GM23248 (cell line): ENCODE measurements at places on chromosomes 16 and 17. TPM values are rescaled to one million over a fixed set of nuclear protein-coding genes. Genes with fewer than 3 reads are reported as not detected.

- H3K27ac ChIP-seq = peak overlapping the region; percentile 99
- peak overlapping the region; percentile 7; the same call in 1 of the 2 replicates for H3K4me3 ChIP-seq
- peak; percentile 99 for DNase-seq
- no peaks in the 10 kb centered on the region for H3K27me3 ChIP-seq
- peaks cover 66% of the 10 kb centered on the region for H3K4me1 ChIP-seq
These were observed 6.3 kb downstream of the BCAR1 start for GRCh38 chr16:75244844-75245758.

Gene RILP
- total RNA-seq = 6.4 and 27.6 TPM in 2 replicates

Gene THAP11
- total RNA-seq = 27.9 and 37.9 TPM in 2 replicates

DNA sequence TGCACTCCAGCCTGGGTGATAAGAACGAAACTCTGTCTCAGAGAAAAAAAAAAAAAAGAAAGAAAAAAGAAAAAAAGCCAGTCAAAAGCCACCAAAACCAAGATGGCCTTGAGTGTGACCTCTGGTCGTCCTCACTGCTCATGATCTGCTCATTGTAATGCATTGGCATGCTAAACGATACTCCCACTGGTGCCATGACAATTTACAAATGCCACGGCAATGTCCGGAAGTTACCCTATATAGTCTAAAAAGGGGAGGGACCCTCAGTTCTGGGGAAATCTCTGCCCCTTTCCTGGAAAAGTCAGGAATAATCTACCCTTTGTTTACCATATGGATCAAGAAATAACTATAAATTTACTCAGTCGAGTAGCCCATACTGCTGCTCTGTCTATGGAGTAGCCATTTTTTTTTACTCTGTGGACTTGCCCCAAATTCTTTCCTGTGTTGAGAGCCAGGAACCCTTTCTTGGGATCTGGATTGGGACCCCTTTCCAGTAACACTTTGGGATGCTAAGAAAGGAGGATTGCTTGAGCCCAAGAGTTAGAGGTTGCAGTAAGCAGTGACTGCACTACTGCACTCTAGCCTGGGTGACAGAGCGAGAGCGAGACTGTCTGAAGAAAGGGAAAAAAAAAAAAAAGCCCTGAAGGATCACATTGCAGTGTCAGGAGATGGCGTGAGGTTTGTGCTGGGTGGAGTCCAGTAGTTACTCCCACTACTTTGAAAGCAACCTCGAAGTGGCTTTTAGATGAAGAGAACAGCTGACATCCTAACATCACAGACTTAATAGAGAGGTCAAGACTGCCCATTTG lies 3.7 kb upstream of the TMEM231 start:
- H3K36me3 ChIP-seq = no peaks in the 10 kb centered on the region
- peak; percentile 74 for DNase-seq
- H3K4me1 ChIP-seq = peaks cover 4% of the 10 kb centered on the region; the same call in 1 of the 2 replicates
- H3K27ac ChIP-seq = no peak overlapping the region
- no peak overlapping the region for H3K4me3 ChIP-seq

- H3K4me3 ChIP-seq = peak overlapping the region; percentile 88
- H3K4me1 ChIP-seq = no peaks in the 10 kb centered on the region
- no peaks in the 10 kb centered on the region for H3K36me3 ChIP-seq
- H3K27me3 ChIP-seq = no peaks in the 10 kb centered on the region
- DNase-seq = peak; percentile 45
These were observed 474 bp downstream of the CLN3 start for GRCh38 chr16:28491230-28491969.

GRCh38 chr16:79601931-79602627 lies 1.5 kb upstream of the MAF start:
- H3K36me3 ChIP-seq = no peaks in the 10 kb centered on the region
- peak overlapping the region; percentile 65 for H3K4me3 ChIP-seq
- H3K4me1 ChIP-seq = peaks cover 6% of the 10 kb centered on the region; the same call in 1 of the 2 replicates
- H3K27me3 ChIP-seq = peaks cover 54% of the 10 kb centered on the region
- peak; percentile 77 for DNase-seq

GRCh38 chr17:52201767-52202519 lies 43.4 kb upstream of the CA10 start:
- no peaks in the 10 kb centered on the region for H3K4me1 ChIP-seq
- no peaks in the 10 kb centered on the region for H3K27me3 ChIP-seq
- no peak for DNase-seq
- H3K4me3 ChIP-seq = no peak overlapping the region

DNA sequence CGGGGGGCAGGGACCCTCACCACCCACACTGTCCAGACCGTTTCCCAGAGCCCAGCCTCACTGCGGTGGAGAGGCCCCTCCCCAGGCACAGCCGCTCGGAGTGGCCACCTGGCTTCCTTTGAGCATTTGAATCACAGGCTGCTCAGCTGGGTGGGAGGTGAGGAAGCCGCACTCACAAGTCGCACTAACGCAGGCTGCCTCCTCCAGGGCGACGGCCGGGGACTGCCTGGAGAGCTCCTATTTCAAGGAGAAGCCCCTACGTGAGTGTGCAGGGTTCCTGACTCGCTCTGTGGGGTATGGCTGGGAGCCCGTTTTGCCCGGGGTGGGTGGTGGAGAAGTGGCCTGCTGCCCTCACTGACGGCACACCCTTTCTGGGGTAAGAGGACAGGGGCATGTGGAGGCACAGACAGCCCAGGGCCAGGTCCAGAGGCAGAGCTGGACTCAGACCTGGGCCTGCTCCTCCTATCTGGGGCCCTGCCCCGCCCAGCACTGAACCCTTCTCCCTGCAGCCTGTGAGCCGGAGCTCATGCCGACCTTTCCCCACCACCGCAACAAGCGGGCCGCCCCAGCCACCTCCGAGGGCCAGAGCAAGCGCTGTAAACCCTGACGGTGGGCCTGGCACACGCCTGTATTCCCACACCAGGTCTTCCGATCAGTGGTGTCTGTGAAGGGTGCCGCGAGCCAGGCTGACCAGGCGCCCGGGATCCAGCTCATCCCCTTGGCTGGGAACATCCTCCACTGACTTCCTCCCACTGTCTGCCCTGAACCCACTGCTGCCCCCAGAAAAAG lies 6.2 kb downstream of the SPATA2L start:
- no peak for DNase-seq
- H3K27me3 ChIP-seq = no peaks in the 10 kb centered on the region
- no peak overlapping the region for H3K27ac ChIP-seq
- H3K36me3 ChIP-seq = peaks cover 3% of the 10 kb centered on the region; the same call in 1 of the 2 replicates
- peaks cover under 1% of the 10 kb centered on the region; the same call in 1 of the 2 replicates for H3K4me1 ChIP-seq

Gene CMTM1
- 2.1 and 3.1 TPM in 2 replicates for total RNA-seq

- H3K36me3 ChIP-seq = no peaks in the 10 kb centered on the region
- no peak for DNase-seq
- H3K27me3 ChIP-seq = no peaks in the 10 kb centered on the region
- H3K4me3 ChIP-seq = no peak overlapping the region
These were observed 27.4 kb downstream of the TMEM132E start for GRCh38 chr17:34606763-34607162.

DNA sequence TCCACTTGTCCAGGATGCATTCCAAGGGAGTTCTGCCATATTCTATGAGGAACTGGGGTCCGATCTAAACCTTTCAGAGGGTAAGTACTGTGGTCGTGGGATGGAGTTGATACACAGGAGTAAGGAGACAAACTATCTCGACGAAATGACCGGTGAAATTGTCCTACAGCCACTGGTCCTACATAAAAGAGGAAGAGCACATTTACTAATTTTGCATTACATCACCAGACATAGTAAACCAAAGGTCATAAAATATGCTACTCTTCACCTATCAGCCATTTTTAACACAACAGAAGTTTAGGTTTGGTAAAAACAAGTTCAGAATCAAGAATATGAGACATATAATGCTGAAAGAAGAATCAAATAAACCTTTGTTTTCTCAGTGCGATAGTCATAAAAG lies 8.1 kb downstream of the HSF5 start:
- no peak for DNase-seq
- no peaks in the 10 kb centered on the region; the same call in 1 of the 2 replicates for H3K27me3 ChIP-seq
- H3K4me1 ChIP-seq = no peaks in the 10 kb centered on the region

Gene EPX
- not detected in 2 replicates for total RNA-seq

Gene CDRT15
- total RNA-seq = not detected in 2 replicates
